ENCODE measurements at places on chromosomes 11 and 22.

- no peak for DNase-seq
Measured at GRCh38 chr11:103114836-103115235, 5.6 kb downstream of the DYNC2H1 start.

DNA sequence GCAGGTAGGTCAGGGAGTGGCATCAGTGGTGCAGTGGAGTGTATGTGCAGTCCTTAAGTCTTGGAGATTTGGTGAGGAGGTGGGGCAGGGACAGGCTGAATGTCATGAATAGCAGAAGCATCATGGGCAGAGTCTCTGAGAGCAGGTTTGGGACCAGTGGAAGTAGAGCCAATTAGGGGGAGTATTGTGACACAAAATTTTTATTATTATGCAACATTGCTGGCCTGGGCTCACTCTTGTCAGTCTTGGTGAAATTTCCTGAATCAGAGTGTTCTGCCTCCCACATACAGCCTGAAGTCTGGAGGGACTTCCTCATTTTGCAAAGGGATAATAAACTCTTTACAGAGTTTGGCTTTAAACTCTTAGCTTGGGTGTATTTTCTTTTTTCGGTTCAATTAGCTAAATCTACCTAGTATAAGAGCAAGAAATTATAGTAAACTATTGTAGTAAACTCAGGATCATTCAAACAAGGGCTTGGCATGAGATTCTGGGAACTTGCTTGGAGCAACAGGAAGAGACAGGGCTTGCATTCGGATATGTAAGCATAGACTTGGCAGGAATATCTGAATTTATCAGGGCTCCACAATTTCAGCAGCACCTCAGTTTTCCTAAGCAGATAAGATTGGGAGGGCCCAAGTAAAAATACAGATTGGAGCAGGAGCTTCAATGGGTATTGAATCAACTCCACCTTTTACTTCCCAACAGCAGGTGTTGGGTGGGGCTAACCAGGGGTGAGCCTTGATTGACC lies 67.7 kb downstream of the FDX1 start:
- no peak for DNase-seq

DNA sequence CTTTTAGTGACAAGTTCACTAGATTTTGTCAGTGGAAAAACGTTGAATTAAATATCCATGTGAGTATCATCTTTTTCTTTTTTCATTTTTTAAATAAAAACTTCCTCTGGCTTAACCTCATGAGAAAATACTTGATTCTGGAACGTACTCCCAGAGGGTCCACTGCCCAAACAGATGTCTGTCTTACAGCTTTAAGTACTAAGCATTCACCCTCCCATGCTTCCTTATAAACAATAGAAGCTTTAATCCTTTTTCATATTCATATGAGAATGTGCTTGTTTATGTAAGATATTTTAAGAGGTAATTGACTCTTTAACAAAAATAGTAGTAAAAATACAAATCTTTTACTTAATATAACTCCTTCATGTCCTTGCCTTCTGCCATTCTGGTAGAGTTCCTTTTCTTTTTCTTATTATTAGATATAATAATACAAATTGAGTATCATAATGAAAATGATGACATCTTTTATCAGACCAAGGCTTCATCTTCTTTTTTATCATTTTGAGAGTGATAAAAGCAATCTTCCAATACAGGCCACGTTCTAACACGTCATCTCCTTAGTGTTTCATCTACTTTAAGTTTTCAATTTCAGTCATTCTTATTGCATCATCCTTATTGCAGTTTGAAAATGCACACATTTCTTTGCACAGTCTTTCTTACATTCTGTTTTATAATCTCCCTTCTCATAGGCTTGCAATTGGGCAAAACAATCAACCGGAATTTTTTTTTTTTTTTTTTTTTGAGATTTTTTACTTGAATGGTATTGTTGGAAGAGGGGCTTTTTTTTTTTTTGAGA lies 69.5 kb upstream of the MYO18B start:
- no peak for DNase-seq

DNA sequence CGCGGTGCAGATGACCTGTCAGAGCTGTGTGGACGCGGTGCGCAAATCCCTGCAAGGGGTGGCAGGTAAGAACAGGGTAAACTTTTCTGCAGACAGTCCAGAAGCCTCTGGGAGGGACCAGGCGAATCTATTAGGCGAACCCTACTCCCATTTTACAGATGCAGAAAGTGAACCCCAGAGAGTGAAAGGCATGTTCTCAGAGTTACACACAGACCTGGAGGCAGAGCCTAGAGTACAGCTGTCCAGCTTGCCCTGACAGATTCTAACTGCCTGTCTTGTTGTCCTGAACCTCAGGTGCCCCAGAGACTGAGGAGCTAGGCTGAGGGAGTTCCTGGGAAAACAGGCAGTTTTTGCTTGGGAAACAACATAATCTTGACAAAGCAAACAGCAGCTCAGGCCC lies 665 bp downstream of the CCS start:
- DNase-seq, result no peak

DNA sequence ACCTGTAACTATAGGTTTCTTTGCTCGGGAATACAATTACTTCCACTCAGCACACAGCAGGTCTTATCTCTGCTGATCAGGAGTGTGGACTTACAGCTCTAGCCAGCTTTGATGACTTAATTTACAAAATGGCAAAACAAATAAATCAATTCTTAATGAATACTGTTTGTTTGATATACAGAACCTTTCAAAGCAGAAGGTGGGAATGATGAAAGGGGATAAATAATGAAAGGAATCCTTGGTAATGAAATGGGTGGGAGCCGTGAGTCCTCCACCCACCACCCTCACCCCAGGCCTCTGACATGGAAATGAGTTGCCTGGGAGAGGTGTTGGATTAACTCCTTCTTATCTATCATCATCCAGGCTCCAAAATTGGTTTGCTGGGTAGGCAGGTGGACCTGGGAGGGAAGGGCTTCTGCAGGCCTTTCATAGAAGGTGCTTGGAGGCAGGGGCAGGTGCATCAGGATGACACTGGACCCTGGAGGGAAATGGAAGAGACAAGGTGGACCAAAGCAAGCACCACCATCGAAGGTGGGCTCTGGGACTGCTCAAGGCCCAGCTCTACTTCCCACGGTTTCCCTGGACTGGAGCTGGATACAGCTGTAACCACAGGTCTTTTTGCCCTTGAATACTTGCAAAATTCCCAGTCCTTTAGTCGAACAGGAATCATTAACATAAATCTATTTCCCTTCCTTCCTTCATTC lies 23.0 kb downstream of the POU2AF1 start:
- DNase-seq, result no peak

DNA sequence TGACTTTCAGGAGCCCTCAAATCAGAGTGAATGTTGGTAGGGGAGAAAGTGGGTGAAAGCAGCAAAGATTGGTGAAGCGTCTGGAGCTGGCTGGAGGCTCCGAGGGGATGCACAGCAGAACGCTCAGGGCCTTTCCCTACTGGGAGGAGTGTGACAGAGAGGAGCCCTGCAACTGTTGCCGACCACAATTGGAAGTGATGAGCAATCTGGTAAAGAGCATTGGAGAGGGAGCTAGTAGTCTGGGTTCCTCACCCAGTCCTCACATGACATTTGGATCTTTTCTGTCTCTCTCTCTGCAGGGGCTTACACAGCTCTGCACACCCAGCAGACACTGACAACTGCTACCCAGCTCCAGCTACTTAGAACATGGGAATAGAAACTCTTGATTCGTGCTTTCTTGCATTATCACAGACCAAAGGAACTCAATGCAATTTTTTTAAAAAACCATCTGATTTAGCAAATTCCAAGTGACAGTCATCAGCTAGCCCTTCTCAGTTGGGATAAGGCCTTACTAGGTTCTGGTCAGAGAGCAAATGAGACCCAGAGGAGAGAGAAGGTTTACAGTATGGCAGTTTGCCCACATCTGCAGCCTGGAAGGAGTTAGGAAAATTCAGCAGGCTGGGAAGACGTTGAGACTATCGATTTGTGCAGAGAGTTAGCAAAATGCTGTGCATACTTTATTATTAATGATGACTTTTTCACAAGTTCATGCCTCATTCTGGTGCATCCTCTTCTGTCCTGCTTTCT lies 278.0 kb upstream of the PLET1 start:
- no peak for DNase-seq

DNA sequence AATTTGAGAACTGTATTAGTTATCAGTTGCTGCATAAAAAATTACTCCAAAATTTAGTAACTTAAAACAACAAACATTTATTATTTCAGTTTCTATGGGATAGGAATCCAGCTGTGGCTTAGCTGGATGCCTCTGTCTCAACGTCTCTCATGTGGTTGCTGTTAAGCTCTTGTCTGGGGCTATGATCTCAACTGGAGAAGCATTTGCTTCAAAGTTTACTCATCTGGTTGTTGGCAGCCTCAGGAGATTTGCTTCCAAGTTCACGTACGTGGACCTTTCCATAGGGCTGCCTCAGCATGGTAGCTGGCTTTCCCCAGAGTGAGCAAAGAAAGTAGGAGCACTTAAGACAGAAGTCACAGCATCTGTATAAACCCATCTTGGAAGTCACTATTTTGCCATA lies 144.9 kb upstream of the SESN3 start:
- DNase-seq, result no peak

- DNase-seq, result no peak
Measured at GRCh38 chr11:44608651-44608990, 43.2 kb downstream of the CD82 start.

DNA sequence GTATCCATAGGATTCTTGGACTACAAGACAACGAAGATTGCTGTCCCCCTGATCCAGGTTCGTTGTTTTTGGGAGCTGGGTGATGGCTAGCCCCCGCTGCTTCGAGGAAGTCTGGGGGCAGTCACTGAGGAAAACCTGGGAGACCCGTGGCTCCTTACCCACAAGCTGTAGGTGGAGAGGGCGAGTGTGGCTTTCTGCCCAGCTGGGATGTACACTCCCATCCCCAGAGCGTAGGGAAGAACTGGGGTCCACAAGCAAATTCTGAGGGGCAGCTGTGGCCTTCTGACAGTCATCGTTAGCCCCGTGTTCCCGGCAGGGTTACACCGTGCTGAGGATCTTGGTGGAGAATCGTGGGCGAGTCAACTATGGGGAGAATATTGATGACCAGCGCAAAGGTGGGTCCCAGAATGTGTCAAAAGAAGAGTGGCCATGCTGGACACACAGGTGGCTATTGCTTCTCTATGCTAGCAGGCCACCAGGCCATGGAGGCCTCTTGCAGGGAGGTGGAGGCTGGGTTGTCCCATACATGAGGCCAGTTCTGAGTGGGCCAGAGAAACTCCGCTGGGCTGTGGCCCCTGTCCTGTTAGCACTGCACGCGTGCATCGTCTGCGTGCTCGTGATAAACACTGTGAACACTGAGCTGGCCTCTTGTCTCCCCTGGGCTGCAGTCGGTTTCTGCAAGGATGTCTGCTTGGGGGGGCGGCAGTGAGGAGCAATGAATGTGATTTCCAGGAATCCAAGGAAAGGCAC lies 39.8 kb downstream of the GLB1L2 start:
- no peak for DNase-seq

DNA sequence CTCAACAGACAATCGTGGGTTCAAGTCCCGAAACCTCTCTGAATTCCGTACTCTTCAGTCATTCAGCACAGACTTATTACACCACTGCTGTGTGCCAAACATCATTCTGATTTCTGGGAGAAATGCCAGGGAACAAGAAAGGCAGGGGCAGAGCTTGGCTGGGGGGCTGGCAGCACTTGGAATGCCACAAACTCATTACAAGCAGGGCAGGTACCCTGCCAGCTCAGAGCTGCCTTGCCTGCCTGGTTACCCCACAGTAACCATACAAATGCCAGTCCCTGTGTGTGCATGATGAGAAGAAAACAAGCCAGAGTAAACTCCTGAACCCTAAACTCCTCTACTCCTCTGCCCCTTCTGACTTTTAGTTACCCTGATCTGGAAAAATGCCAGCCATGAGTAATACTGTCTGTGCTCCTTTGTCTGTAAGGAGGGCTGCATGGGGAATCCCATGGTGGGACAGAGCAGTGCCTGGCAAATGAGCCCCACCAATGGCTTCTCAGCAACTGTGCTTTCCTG lies 6.9 kb upstream of the RAD9A start:
- DNase-seq, result no peak

GRCh38 chr11:60634126-60634525 lies 65.3 kb upstream of the MS4A8 start:
- no peak for DNase-seq

DNA sequence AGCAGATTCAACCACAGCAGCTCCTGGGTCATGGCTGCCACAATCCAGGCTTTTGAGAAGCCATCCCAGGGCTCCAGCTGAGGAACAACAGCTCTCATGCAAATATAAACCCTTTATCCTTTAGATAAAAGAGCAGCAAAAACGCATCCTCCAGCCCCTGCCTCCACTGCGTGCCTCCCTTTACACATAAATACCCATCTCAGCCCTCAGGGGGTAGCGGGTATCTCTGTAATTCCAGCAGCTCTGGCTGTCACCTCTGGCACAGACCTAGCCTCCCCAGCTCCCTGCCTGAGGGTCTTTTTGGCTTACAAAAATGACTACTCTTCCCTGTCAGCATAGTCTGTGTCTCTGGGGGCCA lies 21.6 kb downstream of the LMO1 start:
- DNase-seq, result no peak

DNA sequence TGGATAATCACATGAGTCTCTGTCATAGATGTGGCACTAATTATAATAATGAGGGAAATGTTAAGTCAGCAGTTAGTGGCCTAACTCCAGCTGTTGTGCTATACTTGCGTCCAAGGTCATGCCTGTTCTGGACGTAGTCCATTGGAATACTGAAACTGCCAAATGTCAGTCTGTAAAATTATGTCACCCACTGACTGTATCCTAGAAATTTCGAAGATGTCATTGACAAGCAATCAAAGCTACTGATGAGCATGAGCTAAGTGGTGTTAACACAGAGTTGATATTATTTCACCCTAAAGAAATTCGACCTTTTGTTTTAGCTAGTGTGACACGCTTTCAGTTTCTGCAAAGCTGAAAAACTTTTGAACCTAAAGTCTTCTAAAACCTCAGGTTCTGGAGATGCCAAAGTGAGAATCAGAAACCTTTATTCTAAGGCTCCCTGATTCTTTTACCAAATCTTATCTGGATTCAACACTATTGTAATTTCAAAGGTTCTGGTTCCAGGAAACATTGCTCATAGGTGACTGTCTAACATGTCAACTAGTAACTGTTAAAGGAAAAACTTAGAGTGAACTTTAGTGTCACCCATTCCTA lies 14.9 kb upstream of the ME3 start:
- DNase-seq, result no peak

DNA sequence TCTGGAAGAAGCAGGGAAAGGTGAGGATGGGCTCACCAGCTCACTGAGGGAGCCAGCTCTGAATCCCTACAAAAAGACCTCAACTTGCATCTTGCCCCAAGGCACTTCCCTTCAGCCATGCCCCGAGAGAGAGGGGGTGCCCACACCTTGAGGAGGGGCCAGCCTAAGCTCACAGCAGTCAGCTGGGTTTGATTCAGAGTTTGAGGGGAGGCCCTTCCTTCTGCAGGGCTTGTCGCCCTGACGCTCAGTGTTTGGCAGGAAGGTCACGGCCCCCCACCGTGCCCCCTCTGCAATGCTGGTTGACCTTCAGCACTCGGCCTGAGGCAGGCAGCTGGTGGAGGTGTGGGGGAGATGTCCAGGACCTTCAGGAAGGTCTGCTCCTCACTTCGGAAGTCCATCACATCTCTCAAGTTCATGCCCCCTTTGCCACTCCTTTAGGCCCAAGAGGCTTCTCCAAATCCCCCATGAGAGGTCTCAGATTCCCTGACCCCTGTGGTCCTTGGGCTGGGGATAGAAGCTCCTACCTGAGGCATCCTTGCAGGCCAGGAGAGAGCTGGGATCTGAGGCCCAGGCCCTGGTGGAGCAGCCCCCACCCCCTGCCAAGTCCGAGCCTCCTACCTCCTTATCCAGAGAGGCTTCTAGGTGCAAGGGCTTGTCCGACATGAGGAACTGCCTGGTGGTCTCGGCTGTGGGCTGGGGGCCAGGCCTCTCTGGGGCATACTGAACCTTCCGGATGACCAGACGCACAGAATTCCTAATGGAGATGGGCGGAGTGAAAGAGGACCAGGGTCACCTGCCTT lies 37.6 kb downstream of the TPBGL start:
- no peak for DNase-seq
